ENCODE measurements at places on chromosomes 3 and 15.
A peak's percentile ranks its signal among the peaks of the same experiment; 100 is the strongest.

DNA sequence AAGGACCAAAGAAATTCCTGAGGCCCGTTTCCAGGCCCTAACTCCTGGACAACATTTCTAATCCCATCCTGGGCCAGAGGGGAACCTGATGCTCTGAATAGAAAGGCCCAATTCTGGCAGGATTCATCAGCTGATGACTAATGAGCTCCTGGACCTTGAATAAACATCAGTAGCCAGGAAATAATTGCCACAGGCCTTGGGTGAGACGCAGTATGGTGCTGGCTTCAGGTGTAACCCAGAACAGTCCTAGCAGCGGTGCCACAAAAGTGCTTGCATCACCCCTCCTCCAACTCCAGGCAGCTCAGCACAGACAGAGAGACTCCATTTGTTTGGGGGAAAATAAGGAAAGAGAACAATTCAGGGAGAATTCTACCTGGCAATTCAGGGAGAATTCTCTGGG lies 184.7 kb upstream of the POU1F1 start:
- no peak for DNase-seq

- no peak for DNase-seq
Observed at GRCh38 chr3:40827942-40828688, 303.4 kb downstream of the ZNF621 start.

GRCh38 chr3:157405457-157405856 lies 31.2 kb upstream of the PTX3 start:
- DNase-seq = no peak

- no peak for DNase-seq
Observed at GRCh38 chr3:102481050-102481449, 46.2 kb downstream of the ZPLD1 start.

DNA sequence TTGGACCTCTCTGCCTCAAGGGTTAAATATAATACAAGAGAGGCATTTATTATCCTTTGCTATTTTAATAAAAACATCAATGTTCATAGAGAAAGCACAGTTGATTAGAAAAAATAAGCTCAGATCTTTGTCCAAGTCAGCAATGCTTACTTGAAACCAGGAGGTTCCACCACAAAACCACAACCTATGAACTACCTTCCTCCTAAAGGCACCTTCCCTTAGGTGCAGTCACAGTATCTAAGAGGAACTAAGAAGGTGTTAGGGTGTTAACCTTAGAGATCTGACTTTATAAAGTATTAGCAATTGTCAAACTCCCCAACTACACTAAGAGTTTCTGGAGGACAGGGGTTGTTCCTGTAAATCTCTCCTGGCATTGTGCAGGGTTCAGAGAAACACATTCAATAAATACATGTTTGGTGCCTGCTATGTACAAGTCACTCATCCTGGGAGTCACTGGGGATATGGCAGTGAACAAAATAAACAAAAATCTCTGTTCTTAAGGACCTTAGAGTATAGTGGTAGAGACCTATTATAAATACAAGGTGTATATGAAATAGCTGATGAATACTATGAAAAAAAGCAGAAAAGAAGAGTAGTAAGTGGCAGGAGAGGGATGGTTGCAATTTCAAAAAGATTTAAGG lies 208.6 kb downstream of the NFKBIZ start:
- no peak for DNase-seq

GRCh38 chr15:40312370-40313158 lies 4.8 kb upstream of the PLCB2 start:
- no peak for DNase-seq

DNA sequence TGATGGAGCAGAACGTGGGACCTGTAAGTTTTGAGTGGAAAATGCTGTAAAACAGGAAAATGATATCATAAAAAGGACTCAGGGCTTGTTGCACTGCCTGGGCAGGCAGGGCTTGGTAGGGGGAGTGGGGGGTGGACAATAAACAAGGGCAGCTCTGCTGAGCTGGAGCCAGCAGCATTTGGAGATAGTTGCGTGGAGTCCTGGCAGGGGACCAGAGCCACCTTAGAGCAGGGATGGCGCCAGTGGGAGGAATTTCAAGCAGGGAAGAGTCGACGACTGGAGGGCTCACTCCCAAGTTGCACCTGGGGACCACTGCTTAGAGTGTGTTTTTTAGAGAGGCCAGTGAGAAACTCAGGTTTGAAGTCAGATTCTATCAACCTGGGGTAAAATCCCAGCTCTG lies 22.7 kb upstream of the FRMD4B start:
- DNase-seq = no peak

GRCh38 chr3:67241084-67241483 lies 243.0 kb downstream of the KBTBD8 start:
- DNase-seq = no peak

- DNase-seq = no peak
Observed at GRCh38 chr3:159620873-159621272, 367.8 kb upstream of the IL12A start.

- no peak for DNase-seq
Observed at GRCh38 chr15:71375934-71376333, 260.7 kb downstream of the THSD4 start.

DNA sequence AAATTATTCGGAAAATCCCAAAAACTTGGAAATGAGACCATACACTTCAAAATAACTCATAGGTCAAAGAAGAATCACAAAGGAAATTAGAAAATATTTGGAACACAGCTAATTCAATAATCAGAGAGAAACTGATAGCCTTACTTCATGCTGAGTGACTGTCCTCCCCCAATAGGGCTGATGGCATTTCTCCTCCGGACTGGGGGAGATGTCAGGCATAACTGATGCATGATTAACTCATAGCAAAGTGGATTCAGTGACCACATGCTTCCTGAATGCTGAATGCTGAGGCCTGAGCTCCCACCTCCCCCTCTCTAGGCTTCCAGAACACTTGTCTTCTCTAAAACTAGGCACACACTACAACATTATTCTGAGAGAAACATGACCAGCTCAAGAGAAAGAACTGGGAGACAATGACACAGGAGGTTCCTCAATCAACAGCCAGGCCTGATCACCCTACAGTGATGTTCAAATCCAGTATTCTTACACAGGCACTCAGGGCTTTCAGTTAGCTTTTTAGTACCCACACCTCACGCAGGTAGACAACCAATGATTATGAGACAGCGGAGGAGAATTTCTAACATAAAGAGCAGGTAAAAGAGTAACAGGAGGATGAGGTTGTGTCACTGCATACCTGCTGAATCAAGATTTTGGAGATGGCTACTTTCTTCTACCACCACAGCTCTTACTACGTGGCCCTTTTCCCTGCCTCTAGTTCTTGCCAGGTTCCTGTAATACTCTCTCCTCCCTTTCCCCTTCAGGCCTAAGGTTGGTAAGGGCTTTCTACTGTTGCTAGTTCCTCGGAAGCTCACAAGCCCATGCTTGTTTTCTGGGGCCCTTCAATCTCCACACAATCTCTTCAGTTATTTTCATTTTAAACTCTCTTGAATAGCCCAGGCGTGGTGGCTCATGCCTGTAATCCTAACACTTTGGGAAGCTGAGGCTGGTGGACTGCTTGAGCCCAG lies 96.1 kb downstream of the FMN1 start:
- no peak for DNase-seq

DNA sequence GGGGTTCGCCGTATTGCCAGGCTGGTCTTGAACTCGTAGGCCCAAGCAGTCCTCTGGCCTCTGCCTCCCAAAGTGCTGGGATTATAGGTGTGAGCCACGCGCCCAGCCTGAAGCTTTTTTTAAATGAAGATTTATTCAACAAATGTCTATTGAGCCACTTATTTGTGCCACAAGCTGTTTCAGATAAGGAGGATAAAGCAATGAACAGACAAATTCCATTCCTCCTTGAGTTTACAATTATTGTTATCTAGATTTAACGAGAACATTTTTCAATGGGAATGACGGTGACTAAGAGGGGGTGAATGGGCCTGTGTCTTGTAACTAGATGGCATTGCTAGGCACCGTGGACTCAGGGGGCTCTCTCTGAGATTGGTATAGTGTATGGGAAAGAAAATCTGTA lies 10.2 kb downstream of the PPARG start:
- no peak for DNase-seq

DNA sequence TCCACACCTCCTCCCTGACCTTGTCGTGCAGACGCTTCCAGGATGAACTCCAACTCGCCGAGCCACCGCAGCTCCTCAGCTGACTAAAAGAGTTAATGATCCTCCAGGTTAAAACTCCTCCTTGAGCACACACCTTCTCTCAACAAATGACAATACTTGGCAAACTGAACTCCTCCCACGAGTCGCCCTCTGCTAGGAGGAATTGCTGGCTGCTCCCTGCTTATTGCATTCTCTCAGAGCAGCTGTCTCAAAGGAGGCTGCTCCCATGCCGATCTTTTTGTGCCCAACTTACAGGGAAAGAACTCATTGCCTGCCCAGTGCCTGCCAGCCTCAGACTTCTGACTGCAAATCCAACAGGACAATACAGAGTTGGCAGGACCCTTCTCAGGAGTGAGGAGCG lies at the start of gene ATP13A4:
TSS of gene ATP13A4 (minus strand) at position 85 of the 400 bp plus-strand sequence. CDS start 96 bp downstream, outside the sequence.
- no peak for DNase-seq

DNA sequence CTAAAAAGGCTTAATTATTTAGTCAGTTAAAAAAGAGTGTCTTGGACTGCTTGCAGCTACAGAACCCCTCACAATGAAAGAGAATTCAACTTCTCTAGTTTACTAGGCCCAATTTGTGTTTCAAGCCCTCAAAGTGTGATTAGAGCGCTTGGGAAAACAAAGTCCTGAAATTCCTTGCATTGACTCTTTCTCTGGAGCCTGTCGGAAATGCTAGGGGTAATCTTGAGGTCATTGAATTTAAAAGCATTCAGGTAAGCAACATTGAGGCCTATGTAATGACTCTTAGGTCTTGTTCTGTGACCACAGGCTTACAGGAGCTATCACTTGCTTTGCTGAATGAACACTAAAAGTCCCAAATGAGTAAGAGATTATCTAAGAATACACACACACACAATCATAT lies 186.0 kb downstream of the NLGN1 start:
- no peak for DNase-seq

- DNase-seq = no peak
Observed at GRCh38 chr3:40079847-40080240, 229.7 kb upstream of the EIF1B start.

DNA sequence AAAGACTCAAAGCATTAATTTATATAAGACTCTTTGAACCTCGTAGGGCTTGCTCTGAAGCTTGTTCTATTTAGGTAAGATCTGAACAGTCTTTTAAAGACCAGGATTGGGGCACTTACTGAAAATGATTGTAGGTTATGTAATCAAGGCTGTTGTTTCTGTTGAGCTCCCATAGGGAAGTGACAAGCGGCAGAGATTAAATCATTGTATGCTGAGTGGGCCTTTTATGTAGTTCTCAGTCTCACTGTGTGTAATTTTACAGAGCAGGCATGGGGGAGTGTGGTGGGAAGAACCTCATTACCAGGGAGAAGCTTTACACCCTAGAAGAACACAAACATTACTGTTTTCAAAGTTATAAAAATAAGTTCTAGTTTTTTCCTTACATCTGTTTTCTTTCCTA lies 160.0 kb upstream of the SNTN start:
- no peak for DNase-seq

DNA sequence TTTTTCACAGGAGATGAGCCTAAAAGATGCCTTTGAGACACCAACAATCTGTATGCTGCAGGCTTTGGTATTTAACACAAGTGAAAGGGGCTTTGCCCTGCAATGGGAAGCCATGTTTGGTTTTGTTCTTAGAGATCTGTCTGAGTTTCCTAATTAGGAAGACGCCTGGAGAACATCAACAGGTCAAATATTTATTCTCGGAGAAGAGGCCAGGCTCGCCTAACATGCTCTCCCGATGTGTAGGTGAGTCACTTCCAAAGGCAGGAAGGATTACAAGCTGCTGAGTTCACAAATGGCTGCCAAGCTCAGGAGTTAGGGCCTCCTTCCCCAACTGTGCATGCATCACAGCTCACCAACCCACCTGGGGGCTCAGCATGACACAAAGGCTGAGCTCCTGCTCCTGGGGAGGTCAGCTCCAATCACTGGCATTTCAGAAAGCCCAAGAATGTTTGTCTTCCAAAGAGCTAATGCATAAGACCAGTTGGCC lies 119.5 kb upstream of the PRICKLE2 start:
- no peak for DNase-seq

DNA sequence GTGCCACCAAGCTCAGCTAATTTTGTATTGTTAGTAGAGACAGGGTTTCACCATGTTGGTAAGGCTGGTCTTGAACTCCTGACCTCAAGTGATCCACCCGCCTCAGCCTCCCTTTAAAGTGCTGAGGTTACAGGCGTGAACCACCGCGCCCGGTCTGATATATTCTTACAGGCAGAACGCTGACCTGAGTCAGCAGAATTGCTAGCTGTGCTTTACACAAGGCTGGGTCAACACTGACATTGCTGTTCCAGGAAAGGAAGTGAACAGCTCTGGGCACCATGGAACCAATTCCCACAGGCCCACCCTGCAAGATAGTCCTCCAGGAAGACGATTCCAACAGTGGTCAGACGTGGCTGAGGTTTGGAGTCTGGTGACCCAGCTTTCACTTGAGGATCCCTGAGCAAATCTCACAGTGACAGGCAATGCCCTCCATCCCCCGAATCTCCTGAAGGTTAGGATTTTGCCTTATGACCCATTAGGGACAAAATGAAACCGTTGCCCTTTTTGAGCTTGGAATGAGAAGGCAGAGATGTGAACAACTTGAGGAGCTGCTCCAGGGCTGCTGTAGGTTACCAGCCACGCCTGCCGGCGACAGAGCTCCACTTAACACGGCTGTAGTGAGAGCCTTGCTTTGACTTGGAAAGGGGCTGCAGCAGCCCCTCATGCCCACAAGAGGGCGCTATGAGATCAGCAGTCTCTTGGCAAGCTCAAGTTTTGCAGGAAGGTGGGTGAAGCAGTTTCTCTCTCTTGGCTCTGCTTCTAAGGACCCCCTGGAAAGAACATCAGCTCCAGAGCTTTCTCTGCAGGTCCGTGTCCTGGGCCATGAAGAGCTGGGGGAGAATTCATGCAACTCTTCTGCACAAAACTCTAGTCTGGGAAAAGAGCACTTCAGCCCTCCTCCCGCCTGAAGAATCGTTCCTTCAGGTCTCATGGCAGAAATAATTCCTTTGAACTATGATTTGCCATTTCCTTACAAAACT lies 74.1 kb downstream of the SENP2 start:
- DNase-seq = peak; percentile 10

DNA sequence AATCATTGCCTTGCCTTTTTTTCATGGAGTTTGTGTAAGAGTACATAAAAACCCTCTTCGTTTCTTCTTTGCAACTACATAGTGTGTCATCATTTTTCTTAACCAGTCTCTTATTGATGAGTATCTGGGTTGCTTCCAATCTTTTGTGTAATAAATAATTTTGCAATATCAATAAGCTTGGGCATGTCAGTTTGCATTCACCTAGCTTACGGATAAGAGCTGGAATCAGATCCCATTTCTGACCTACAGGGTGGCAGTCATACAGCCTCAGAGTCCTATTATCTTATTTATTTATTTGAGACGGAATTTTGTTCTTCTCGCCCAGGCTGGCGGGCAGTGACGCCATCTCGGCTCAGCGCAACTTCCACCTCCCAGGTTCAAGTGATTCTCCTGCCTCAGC lies 18.3 kb downstream of the ANP32A start:
- DNase-seq = no peak

DNA sequence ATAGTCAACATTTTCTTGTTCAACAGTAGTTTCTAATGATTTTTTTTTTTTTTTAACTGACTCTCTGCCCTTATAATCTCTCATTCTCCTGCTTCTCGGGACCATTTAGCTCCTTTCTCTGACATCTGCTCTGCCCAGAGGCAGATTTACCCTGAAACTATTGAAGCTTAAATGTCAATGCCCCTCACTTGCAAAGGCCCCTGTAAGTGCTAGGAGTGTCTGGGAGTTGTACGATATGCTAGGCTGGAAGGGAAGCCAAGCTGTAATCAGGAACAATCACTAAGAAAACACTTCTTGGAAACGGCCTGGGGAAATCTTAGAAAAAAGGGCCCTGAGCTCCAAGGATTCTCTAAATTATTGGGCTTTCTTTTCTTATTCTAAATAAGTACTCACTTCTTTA lies 5.8 kb upstream of the PLOD2 start:
- no peak for DNase-seq

Data from activated naive CD4-positive, alpha-beta T cell (primary cell).